ENCODE measurements at places on chromosomes 11 and 22. TPM values are rescaled to one million over a fixed set of nuclear protein-coding genes. Genes with fewer than 3 reads are reported as not detected.

DNA sequence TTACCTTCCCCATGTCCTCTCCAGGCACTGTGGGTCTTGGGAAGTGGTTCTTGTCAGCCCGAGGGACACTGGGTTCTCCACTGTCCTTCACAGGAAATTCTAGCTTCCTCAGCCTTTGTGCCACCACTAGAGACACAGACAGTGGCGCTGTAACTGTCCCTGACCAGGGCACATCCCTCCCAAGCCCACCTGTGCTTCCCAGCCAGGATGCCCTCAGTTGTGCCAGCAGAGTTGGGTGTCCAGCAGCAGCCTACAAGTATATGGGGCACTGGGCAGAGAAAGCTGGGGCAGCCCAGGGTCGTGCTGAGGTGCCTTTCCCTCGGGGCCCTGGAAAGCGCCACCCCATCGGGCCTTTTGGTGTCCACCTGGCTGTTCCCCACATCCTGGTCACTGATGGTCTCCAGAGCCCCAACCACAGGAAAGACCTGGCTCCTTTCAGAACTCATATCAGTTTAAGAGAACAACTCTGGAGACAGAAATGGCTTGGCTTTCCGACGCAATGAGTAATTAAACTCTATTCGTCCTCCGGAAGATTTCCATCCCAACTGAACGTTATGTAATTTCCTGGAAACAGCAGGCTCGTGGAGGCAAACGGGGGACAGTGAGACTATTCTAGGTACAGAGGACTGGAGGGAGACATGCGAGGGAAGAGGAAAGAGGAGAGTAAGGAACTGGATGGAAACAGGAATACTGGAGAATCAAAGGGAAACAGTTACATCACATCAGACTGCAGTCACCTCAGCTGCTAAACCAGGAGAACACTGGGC lies 28.6 kb downstream of the PPP2R1B start:
- no peak for DNase-seq

Gene TRPC6
- total RNA-seq = not detected

GRCh38 chr11:83159902-83160865 lies 3.3 kb downstream of the PCF11 start:
- no peak for DNase-seq

- no peak for DNase-seq
These were observed 37.8 kb downstream of the SLCO2B1 start for GRCh38 chr11:75188671-75189070.

Gene SPDYC
- not detected for total RNA-seq

DNA sequence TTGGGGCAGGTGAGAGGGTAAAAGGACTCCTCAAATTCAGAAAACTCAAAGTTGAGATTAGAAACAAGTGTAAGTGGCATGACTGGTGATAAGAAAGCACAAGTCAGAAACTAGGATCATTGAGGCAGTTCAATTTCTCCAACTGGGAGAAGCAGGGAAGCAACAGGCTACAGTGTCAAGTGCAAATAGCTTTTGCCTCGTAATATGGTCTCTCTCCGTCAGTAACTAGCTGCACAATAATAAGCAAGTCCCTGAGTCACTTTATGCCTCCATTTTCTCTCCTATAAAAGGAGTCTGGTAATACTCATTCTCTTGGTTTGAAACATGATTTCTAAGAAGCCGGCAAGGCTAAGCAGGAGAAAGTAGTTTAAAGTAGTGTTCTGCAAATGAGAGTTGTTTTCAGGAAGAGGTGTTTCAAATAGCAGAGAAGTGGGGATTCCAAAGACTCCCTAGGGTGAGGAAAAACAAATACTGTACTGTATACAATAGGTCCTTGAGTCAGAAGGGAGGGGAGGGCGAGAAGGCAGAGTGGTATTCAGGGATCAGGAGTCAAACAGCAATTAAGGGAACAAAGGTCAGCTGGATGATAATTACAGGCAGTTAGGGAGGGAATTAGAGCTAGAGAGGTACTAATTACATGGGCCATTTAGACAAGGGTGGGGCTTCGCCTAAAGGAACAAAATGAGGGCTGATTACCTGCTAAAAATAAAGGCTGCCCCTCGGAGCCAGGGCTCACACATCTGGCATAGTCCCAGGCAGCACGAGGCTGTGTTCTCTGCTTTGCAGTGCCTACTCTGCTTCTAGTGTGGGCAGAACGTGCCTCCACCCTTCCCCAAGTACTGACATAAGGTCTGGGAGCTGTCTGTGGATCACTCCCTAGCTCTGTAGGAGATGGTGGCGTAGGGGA lies 96.0 kb upstream of the BDNF start:
- no peak for DNase-seq

Gene BBOX1
- total RNA-seq = not detected

DNA sequence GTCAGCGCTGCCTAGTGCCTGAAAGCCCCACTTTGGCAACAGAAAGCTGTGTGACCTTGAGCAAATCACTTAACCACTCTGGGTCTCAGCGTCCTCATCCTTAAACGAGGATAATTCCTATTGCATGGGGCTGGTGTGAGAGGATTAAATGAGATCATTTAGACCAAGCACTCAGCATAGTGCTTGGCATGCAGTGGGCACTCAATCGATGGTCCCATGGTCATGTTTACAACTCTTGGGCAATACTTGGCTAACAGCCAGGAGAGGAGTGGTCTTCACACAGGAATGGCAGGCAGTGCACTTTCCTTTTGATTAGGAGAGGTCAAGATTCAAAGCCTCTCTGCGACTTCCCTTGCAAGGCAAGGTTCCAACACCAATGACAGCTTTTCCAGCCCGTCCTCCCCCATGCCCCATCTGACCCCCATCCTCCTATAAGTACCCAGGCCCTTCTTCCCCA lies 14.1 kb downstream of the TNKS1BP1 start:
- no peak for DNase-seq

DNA sequence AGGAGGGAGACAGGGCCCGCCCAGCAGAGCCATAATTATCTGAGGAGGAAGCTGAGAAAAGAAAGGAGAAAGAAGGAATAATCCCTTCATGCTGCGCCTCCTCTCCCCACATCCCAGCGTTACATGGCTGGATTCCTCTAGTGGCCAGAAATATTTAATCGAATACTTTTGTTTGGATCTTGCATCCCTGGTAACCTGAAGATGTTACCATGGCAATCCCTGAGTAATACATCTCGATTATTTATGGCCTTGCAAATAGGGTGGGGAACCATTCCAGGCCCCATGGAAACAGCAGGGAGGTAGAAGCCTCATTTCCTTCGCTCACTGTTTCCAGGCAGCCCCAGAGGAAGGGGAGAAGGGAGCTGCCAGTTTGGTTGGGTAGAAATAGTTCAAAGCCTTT lies 357.7 kb downstream of the BUD13 start:
- DNase-seq = no peak

- no peak for DNase-seq
These were observed 75.3 kb downstream of the APIP start for GRCh38 chr11:34840736-34841386.

DNA sequence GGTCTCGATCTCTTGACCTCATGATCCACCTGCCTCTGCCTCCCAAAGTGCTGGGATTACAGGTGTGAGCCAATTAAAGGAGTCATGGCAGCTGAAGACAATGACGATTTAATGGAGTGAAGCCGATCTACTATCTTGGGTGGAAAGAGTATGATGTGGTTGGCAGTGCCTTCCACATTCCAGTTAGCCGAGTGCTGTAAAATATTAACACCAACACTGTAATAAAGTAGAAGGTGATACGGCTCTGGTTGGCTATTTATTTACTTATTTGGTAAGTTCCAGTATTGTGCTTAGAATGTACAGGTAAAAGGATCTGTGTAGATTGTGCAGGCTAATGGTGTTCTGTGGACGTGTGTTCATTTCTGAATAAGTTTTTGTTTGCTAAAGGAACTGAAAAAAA lies 149.6 kb upstream of the MTMR2 start:
- peak; percentile 88 for DNase-seq

GRCh38 chr11:44870615-44871176 lies 80.0 kb downstream of the TP53I11 start:
- no peak for DNase-seq

DNA sequence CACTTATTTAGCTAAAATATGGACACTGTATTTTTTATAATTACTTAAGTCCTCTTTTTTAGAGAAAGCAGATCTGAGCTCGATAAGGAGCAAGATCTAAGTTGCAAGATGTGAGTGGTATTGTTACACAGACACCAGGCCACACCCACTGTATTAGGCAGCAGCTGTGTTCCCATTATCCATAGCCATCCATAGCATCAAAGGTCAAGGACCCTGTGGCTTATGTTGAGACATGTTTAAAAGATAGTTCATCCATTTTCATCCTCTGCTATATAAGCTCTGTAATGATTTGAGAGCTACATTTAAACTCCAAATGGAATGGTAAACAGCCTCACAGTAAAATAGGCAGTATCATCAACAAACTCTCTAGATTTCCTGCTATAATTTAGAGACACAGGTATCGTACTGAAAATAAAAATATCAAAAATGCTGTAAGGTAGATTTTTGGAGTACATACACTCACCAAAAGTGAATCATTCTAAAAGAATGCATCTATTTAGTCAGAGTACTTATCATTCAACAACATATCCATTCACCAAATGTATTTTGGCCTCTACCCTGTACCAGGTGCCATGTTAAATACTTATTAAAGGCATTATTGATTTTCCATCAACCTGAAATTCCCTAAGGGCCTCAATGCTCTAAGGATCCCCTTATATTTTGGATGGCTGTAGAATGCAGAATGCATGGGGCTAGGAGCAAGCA lies 574.0 kb downstream of the LRRC4C start:
- no peak for DNase-seq

GRCh38 chr11:74268456-74268855 lies 43.0 kb downstream of the P4HA3 start:
- no peak for DNase-seq

GRCh38 chr11:61340979-61341378 lies 8.0 kb downstream of the TKFC start:
- no peak for DNase-seq

GRCh38 chr22:42548597-42549330 lies 5.0 kb upstream of the SERHL2 start:
- no peak for DNase-seq

- peak; percentile 77 for DNase-seq
These were observed 21.9 kb downstream of the IGSF9B start for GRCh38 chr11:133934599-133935550.
